ENCODE measurements at places on chromosomes 11 and 22.

GRCh38 chr22:11627798-11628650, 3900.0 kb upstream of the OR11H1 start:
- DNase-seq: no peak

DNA sequence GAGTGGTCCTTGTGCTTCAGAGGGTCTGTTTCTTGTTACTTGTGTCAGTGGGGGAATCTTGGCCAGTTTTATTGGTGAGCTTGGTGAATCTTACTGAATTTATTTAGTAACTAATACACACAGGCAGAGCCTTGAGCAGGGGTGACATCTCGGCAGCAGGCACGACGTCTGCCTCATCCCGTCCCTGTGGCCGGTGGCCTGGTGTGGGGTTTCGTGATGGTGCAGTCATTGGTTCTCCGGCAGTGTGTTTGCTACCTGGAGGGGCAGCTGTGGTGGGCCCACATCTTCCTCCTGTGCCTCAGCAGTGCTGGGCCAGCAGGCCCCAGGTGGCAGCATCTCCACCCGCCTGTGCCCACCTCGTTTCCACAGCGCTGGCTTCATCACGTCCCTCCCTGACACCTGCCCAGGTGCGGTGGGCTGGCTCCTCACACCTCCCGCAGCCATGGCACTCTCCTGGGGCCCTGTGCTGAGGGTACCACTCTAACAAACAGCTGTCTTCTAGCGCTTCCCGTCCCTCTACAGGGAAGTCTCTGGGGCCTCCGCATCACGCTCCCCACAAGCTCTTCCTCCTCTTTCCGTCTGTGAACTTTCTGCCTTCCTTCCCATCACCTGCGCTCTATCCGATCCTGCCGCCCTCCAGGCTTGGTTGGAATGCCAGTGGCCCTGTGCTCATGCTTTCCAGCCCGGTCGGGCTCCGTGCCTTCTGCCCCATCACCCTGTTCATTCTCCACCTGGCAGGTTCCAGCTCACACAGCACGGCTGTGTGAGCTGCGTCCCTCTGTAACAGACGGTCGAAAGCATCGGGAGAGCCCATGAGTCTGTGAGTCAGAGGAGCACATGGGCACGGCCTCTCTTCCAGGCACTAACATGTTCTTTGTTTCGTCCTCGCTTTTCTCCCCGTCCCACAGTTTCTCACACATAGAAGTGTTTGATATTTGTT, 203.4 kb downstream of the TBC1D22A start:
- no peak for DNase-seq

GRCh38 chr11:14656536-14657457, 13.2 kb downstream of the PDE3B start:
- no peak for DNase-seq

GRCh38 chr11:87451395-87451794, 413.7 kb downstream of the TMEM135 start:
- no peak for DNase-seq

- DNase-seq: no peak
Measured at GRCh38 chr11:35337914-35338305, 81.4 kb downstream of the SLC1A2 start.

DNA sequence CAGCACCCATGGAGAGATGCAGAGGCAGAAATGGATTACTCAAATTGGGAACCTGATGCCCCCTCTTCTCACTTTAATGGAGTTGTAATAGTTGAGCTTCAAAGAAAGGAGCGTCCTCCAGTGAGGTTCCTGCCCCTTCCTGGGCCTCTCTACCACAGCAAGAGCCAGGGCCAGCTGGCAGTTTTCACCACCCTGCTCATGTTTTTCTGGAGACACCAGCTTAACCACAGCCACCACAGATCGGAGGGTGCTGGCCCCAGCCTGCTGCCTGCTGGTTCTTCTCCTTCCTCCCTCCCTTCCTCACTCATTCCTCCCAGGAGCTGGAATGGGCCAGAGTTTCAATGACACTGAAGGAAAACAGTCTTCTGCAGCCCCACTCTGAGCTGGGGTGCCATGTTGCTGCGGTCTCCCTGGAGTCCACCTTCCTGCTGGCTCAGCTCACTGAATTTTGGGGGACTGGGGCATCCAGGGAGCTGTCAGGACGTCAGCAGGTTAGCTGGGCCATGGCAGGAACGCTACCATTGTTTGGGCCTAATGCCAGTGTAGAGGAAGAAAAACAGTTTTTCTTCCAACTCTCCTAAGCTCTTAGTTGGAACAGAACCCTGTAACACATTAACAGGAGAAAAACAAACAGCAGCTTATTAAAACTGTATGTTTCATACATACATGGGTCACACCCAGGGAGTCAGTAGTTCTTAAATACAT, 57.7 kb downstream of the TRAF6 start:
- no peak for DNase-seq

DNA sequence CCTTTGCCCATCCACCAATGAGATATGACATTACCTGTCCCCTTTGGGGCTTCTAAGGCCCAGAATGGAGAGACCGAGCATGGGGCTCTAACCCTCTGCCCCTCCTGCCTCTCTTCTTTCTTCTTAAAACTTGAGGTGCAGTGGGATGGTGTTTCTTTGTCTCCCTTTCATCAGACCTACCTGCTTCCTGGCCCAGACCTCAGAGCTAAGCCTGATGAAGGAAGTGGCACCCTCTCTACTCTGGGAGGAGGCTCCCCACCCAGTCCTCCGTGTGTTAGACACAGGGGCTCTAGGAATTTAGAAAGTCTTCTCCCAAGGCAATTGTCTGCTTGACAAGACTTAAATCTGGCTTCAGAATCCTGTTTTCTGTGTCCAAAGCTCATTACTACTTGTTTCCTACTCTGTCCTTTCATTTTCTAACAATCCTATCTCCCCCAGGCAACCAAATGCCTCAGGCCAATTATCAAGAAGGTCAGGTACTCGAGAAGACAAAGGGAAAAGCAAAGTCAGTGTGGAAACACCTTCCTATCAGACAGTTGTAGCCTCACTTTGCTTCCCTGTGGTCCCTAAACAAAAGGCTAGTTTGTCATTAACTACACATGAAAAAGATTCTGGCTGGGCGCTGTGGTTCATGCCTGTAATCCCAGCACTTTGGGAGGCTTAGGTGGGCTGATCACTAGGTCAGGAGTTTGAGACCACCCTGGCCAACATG, 20.3 kb upstream of the PARVA start:
- DNase-seq: no peak

DNA sequence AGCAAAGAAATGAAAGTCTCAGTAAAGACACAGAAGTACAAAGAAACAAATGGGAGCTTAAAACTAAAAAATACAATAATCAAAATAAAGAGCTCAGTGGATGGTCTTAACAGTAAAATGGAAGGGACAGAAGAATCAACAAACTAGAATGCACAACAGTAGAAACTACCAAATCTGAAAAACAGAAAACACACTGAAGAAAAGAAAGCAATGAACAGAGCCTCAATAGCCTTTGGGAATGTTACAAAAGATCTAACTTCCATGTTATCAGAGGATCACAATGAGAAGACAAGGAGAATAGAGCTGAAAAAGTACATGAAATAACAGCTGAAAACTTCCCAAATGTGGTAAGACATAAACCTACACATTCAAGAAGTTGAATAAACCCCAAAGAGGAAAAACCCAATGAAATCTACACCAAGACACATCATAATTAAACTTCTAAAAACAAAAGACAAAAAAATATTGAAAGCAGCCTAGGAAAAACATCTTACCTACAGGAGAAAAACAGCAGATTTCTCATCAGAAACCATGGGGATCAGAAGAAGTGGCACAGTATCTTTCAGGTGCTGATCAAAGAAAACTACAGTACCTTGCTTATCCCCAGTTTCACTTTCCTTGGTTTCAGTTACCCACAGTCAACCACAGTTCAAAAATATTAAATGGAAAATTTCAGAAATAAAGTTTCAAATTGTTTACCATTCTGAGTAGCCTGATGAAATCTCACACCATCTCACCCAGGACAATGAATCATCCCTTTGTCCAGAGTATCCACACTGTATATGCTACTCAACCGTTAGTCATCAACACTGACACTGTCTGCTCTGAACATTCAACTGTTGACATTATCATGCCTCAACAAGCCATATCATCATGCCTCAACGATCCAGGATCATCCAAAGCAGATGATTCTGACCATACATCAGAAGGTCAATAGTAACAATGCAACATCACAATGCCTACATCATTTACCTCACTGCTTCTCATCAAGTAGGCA, 22.2 kb downstream of the RRAS2 start:
- no peak for DNase-seq

DNA sequence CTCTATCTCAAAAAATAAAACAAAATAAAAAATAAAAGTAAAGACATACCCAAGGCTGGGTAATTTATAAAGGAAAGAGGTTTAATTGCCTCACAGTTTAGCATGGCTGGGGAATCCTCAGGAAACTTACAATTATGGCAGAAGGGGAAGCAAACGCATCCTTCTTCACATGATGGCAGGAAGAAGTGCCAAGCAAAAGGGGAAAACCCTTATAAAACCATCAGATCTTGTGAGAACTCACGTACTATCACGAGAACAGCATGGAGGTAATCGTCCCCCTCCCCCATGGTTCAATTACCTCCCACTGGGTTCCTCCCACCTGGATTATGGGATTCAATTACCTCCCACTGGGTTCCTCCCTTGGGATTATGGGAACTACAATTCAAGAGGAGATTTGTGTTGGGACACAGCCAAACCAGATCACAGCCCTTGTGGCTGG, 8.3 kb upstream of the SSTR3 start:
- DNase-seq: no peak

DNA sequence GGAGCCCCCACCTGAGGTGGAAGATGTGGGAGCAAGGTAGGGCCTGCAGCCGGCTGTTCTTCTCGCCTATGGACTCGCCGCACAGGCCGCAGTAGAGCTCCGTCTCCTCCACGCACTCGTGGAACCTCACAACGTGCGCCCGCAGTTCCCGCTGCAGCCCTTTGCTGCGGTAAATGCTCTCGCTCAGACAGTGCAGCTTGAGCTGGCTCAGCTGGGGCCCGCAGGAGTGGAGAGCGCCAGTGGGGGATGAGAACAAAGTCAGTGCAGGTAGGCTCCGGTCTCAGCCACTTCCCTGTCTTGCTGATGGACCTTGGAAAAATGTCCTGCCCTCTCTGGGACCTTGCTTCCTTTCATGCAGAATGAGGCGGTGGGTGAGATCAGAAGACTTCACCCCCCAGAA, 10.2 kb downstream of the RAPSN start:
- DNase-seq: no peak

GRCh38 chr22:48654492-48654891, 1173.2 kb downstream of the BRD1 start:
- no peak for DNase-seq

- DNase-seq: peak; percentile 84
Measured at GRCh38 chr11:830295-831117, 2.2 kb upstream of the CD151 start.

DNA sequence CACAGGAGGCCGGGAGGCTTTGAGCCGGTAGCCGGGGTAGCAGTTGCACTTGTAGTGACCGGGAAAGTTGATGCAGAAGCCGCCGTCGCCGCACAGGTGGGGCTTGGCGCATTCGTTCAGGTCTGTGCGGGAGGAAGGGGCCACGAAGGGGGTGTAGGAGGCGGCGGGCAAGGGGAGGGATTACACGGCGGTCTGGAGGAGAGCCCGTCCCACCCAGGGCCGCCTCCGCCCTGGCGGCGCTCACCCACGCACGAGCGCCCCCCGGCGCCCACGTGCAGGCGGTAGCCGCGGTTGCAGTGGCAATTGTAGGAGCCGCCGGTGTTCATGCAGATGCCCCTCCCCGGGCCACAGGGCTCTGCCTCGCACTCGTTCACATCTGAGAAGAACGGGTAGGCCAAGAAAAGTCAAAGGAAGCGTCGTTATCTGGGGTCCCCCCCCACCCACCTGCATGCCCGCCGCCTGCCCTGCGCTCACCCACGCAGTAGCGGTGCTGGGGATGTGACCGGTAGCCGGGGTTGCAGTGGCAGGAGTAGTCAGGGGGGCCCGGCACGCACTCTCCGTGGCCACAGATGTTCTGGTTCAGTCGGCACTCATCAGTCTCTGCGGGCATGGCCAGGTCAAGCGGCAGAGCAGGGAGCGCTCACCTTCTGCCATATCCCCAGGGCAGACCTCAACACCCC, 10.6 kb downstream of the LTBP3 start:
- DNase-seq: no peak

DNA sequence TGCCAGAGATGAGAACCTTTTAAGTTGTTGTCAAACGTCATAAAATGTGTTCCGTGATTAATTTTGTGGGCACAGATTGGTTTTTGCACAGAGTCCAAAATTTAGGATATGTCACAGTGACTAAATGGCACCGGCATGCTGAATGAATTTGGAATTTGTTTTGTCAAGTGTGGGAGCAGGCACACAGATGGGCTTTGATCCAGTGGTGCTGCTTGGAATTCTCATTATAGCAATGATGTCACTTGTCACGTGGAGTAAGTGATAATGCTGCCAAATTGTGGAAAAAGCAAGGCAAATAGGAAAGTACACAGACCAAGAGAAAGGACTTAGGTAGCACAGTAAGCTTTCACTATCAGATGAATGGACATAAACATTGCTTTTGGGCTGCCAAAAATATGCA, 8.0 kb upstream of the LIN7C start:
- no peak for DNase-seq

- DNase-seq: no peak
Measured at GRCh38 chr22:47180796-47181195, 418.3 kb downstream of the TBC1D22A start.

- no peak for DNase-seq
Measured at GRCh38 chr11:64262271-64263002, 11.1 kb downstream of the PLCB3 start.

DNA sequence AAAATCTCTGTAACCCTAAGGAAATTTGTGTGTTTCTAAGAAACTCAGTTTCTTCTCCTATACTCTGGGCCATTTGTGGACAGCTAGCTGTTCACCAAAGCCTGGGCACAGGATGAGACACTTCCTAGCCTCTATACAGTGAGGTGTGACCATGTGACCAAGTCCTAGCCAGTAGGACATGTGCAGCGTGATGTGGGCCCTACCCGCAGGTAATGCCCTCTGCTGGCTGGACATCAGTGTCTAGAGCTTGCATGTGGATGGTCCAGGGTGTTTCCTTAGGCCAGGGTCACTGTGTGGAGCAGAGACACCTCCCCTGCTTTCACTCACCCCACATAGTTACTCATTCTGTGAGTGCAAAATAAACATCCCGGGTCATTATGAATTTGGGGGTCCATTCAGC, 100.5 kb downstream of the LARGE1 start:
- DNase-seq: no peak
